NCI-H1092 (cell line): ENCODE measurements at places on chromosomes 5 and 9.

- DNase-seq = no peak
Measured at GRCh38 chr5:140327589-140327988, 18.8 kb downstream of the HBEGF start.

DNA sequence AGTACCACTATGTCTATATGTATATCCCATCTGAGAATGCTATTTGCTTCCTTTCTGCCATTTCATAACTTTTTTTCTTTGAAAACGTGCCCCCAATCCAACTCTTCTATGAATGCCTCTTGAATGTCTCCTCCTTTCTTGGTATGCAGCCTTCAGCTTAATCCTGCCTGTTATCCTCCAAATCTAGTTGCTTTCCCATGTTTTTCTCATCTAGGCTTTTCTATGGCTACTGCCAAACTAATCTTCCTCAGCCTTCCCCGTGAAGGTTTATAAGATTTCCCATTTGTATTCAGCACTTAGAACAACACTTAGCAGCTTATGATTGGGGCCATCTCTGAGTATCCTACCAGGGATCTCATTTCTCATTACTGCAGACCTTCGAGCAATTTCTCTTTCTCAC lies 2.5 kb downstream of the TGFBR1 start:
- no peak for DNase-seq

DNA sequence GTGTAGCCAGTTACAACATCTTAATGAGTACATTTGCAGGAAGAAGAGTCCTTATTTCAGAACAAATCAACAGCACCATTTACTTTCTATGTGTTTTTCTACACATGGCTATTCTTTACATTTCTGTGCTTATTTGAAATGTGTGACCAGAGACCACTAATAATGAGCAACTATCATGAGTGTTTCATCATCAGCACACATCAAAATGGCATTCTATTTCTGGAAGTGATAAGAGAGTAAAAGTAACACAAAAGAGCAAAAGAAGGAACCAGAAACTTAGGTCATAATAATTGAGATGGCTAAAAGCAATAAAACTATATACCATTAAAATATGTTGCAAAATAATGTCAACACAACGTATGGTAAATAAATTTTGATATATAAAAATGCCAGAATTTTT lies 159.7 kb downstream of the PBX3 start:
- DNase-seq = no peak

DNA sequence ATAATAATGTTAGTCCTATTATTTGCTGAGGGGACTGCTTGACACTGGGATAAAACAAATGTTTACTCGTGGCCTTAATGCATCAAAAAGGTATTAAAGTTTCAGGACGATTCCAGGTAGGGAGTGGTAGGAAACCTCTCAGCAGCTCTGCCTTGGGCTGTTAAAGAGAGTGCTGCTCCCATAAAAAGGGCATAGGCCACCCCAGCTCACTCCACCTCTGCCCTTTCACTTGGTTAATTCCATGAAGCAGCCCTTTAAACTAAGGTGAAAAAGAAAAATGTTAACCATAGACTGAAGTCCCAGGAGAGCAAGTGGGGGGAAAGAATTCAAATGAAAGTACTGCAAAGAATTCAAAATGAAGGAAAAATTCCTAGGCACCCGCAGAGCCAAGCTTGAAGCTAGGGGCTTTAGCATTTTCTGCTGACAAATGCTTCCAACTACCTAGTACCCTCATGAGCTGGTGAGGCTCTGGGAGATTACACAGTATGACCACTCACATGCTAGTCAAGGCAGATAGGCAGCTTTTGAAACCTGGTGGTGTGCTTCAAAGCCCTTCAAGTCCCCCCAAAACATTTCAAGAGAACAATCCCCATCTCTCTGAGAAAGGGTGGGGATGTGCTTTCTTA lies 8.5 kb downstream of the KLF9 start:
- no peak for DNase-seq

- no peak for DNase-seq
Measured at GRCh38 chr5:10021248-10021647, 228.4 kb downstream of the ATPSCKMT start.

DNA sequence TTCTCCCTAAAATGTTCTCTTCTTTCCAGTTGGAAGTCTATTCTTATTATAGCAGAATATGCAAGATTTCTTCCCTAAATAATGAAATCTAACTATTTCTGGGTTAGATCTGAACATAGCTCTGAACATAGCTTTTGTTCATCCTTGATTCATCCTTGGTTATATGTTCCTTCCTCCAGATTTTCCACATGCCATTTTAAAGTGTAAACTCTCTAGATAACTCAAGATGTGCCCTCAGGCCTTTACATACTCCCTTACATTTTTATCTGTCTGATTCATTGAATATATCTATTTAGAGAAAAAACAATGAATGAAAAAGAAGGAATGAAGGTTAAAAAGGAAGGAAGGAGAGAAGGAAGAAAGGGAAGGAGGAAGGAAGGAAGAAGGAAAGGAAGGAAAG lies 100.9 kb downstream of the FBXO38 start:
- no peak for DNase-seq

DNA sequence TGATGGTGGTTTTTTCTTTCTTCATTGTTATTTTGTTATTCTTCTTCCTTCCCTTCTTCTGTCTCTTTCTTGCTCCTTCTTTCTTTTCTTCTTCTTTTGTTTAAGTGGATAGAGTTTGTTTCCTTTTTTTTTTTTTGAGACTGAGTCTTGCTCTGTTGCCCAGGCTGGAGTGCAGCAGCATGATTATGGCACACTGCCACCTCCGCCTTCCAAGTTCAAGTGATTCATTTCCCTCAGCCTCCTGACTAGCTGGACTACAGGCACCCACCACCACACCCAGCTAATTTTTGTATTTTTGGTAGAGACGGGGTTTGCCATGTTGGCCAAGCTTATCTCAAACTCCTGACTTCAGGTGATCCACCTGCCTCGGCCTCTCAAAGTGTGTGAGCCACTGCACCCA lies 40.3 kb downstream of the JAK2 start:
- DNase-seq = no peak

- no peak for DNase-seq
Measured at GRCh38 chr9:93503381-93503780, 50.0 kb upstream of the FAM120AOS start.

GRCh38 chr5:54673523-54674225 lies 156.1 kb downstream of the SNX18 start:
- DNase-seq = no peak

- DNase-seq = no peak
Measured at GRCh38 chr5:122126177-122126755, 3.1 kb upstream of the ZNF474 start.
